ENCODE measurements at places on chromosomes 7 and 10.

DNA sequence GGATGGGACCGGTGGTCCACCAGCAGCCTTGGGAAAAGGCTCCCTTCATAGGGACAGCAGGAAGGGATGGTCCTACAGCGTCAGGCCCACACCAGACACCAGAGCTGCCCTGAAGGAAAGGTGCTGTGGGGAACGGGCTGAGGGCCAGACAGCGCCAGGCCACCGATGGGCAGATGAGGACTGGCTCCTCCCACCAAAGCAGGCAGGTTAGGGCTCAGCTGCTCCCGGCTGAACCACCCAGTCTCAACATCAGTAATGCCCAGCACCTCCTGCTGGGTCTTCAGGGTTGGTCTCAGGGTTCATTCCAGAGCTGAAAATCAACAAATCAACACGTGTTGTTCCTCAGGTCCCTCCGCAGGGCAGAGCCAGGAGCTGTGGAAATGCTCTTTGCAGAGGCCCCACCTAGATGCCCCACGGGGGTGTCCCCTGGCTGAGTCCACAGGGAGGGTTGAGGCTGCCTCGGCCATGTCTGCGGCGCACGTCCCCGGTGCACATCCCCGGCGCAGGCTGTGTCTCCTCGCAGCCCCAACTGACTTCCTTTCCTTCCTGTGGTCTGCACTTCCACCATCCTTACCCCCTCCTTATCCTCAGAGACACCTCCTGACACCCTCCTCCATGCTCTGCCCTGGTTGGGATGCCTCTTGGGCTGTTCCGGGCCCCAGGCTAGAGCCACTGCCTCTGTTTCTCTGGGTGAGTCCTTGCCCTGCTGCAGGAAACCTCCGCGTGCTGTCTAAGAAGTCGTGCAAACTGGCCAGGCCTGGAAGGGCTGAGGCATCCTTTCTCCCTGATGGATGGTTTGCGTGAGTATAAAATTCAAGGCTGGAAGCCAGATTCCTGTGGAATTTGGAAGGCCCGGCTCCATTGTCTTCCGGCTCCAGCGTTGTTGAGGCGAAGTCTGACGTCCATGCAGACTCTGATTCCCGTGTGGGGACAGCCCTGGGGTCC is 32.8 kb upstream of the CFAP46 start:
- DNase-seq = no peak

GRCh38 chr7:101631224-101631714 is 2.2 kb upstream of the MYL10 start:
- DNase-seq = no peak

GRCh38 chr10:3740157-3740871 is 44.7 kb downstream of the KLF6 start:
- DNase-seq = no peak

- DNase-seq = no peak
These were observed 124.3 kb upstream of the WNT16 start for GRCh38 chr7:121204537-121204936.

- no peak for DNase-seq
These were observed 196.2 kb downstream of the PTN start for GRCh38 chr7:137147338-137147720.

DNA sequence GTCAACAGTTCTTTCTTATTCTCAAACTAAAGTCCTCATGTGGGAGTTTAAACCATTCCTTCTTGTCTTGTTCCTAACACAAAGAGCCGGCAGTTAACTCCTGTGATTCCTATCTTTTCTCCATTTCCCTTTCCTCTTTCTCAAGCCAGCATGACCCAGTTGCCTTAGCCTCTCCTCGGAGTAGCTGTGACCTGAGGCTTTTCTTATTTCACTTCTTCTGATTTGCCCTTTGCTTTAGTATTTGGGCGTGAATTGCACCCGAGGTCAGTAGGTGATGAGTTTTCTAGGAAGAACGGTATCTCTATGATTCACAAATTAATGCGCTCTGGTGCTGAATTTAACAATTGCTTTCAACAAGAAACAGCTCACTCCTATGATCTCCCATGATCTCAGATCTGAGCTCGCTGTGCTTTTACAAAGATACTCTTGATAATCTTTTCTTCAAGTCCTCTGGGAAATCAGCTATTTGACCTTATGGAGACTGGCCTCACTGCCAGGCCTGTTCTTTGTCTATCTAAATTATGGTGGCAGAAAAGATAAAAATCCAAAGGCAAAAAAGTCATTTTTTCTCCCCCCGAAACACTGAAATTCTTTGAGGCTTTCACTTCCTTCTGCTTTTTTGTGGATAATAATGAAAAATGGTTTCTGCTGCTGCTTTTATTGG is 184.6 kb downstream of the JCAD start:
- no peak for DNase-seq

- DNase-seq = no peak
These were observed 38.1 kb upstream of the DUSP5 start for GRCh38 chr10:110459600-110459999.

DNA sequence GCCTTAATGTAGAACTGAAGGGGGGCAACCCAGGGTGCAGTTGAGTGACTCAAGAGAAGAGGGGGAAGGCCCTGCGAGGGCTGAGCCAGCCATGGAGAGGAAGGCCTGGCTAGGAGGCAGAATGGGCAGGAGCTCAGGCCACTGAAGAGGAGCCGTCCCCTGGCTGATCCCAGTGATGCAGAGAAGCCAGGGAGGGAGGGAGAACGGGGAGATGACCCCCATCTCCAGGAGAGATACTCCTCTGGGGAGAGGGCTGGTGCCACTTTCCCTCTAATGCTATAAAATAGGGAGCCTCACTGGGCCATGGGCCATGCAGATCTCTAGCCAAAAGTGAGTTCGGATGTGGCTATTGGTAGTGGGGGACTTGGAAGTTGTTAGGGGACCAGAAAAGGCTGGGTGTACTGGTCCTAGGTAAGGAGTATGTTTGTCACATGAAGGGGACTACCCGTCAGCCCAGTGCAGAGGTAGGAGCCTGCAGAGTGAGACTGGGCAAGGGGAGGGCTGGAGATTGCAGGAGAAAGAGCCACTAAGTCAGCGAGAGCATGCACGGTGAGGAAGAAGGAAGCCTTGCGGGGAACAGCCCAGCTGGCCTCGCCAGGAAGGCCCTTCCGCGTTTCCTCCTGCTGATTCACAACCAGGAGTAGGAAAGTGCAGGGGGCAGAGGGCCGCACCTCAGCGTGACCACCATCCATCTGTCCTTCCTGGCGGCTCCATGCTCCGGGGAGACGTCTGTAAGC is 347.6 kb downstream of the TCERG1L start:
- no peak for DNase-seq

GRCh38 chr7:104851268-104851667 is 162.7 kb upstream of the KMT2E start:
- no peak for DNase-seq

GRCh38 chr10:102752934-102753664 is 9.4 kb downstream of the WBP1L start:
- DNase-seq = no peak

DNA sequence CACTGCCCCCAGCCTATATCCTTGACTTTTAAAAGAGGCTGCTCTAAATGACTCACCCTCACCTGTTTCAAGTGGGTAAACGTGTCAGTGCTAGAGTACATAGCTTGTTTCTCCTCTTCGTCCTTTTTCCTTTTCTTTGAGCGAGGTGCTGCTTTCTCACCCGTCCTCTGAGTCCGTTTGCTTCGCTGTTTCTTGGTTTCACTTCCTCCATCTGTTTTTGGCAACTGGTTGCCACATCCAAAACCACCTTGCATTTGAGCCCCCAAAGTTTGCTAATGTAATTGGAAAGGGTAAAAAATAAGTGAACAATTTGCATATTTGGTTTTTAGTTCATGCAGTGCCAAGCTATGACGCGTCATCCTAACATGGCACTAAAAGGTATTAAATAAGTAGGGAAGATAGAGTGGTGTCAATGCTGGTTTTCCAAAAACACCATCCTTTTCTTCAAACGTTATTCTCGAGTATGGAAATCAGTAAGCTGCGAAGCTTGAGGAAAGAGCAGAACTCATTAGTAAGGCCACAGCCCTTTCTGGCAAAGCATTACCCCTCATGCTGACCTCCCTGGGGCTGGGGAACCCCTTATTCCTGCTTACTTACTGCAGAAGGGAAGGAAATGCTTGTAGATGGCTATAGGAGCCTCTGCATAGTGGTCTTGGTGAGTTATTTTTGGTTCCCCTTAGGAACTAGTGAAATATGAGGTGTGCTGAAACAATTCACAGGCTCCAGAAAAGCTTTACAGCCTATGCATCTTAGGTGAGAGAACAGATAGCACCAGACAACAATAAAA is 133.5 kb downstream of the GALNT11 start:
- DNase-seq = no peak

GRCh38 chr7:155257482-155258225 is 40.0 kb upstream of the INSIG1 start:
- no peak for DNase-seq

DNA sequence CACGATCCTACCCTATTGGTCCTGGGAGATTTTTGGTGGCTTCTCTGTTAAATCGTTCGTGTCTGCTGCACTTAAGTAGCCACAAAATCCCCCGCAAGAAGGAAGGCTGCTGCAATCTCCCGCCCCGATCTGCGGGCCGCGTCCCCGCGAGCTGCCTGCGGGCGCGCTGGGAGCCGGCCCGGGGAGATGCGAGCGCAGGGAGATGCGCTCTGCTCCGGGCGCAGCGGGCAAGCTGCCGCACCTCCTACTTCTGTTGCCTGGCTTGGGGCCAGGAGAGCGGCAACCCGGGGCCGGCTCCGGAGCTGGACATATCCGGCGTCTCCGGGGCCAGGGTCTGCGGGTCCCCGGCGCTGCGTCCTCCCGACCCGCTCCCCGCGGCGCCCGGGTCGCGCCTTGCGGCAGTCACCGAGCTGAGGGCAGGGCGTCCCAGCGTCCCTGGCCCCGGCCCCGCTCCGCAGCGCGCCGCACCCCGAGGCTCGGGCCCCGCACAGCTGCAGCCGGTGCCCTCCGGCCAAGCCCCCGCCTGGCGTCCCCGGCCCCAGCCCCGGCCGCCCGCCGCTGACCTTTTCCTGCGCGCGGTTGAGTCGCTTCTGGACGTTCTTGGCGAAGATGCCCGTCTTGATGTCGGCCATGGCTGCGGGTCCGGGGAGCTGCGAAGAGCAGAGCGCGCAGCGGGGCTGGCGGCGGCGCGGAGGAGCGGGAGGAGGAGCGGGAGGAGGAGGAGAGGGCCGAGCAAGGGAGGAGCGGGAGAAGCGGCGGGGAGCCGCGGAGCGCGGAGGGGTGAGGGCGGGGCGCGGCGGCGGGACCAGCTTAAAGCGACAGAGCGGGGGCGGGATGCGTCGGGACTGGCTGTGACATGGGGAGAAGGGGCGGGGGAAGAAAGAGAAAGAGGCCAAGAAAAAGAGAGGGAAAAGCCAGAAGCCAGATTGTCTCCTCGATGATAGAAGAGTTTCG is at the start of gene AMPH:
Gene AMPH, minus strand, starts transcription at position 654 of the 954 bp plus-strand sequence. Its CDS starts 22 bp downstream, at position 632.
- peak; percentile 10 for DNase-seq

DNA sequence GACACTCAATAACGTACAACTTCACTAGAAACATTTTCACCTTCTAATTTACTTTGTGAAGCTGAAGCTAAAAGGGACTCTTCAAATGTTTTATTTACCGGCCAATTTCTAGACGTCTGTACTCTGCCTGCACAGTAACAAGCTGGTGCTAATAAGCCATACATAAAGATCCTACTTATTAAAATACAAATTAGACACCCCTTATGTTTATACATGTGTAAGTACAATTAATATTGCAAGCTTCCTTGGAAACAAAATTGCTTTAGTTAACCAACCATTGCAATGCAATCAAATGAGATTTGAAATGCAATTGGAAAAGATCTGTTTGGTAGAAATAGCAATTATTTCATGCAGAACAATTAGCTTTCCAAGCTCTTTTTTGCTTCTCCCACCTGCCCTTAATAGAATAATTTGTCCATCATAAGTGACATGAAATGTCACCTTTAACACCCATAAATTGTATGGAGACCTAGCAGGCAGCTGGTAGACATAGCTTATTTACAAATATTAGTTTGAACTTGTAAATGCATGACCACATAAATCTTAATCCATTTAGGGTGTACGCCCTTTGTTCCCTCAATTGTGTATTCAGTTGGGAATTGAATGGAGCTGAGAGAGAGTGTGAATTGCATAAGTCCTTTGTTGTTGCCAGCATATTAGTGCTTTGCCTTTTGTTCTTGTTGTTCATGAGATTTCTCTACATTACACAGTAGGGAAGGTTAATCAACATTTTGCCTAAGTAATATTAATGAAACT is 277.1 kb downstream of the CACNA2D1 start:
- DNase-seq = no peak

DNA sequence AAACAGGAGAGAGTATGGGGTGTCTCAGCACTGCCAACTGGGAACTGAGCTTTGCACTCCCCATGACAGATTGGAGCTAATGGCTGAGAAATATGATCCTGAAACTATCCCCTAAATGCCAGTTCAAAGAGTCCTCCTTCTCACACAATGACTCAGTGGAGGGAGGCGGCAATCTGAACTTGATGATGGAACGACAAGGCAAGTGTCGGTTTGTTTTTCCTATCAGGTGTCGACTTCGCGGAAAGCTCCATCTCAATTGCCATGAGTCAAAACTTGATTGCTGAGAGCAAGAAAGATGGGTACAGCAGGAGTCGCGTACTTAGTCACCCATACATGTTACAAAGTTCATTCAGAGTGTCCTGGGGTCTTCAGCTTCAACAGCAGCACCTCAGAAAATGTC is 52.5 kb downstream of the NPY start:
- DNase-seq = no peak

DNA sequence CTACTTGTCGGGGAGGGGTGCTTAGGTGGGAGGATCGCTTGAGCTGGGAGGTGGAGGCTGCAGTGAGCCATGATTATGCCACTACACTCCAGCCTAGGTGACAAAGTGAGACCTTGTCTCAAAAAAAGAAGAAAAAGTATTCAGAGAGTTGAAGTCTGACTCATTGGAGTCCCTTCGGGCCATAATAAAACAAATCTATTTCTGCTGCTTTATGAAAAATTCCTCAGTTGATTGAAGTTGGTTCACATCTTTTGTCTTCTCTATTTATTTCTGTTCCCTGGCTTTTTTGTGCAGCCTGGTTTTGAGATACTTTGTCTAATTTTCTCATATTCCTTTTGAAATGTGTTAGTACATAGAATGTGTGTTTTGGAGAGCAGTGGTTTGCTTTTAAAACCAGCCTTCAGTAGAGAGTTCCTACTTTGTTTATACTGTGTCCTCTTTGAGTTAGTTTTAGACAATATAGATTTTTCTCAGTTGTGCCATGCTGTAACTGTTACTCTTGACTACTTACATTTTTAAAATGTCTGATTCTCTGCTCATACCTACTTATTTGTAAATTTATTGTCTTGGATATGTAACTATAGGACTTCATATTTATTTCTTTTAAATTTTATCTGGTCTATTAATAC is 36.7 kb downstream of the LUC7L2 start:
- no peak for DNase-seq

GRCh38 chr10:46293832-46294640 is 7.2 kb downstream of the ANTXRL start:
- no peak for DNase-seq

DNA sequence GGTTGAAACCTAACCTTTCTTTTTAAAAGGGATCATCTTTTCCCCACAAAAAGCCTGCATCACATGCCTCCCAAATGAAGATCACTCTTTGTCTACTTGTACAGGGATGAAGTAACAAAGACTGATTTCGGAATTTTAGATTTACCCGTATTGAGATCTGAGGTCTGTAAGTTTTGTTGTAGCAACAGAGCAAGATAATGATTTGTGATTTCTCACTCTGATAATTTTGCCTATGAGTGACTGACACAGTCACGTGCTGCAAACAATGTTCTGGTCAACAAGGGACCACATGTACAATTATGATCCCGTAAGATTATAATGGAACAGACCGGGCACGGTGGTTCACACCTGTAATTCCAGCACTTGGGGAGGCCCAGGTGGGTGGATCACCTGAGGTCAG is 31.3 kb downstream of the ARL5B start:
- no peak for DNase-seq

- DNase-seq = no peak
These were observed 238.4 kb downstream of the KCNMA1 start for GRCh38 chr10:77398986-77399755.

GRCh38 chr7:82471351-82472020 is 27.9 kb upstream of the CACNA2D1 start:
- DNase-seq = no peak

Data from activated T-cell treated with anti-CD3 and anti-CD28 coated beads for 4 hours (primary cell).